CD4-positive, alpha-beta T cell treated with Interleukin-15 for 4 hours (primary cell): ENCODE measurements at places on chromosomes 7 and 10.
A peak's percentile ranks its signal among the peaks of the same experiment; 100 is the strongest.

GRCh38 chr10:61792097-61792716 is 109.3 kb upstream of the ARID5B start:
- DNase-seq, result no peak

- peak; percentile 88 for DNase-seq
Observed at GRCh38 chr7:151315038-151315655, 26.5 kb upstream of the NUB1 start.

DNA sequence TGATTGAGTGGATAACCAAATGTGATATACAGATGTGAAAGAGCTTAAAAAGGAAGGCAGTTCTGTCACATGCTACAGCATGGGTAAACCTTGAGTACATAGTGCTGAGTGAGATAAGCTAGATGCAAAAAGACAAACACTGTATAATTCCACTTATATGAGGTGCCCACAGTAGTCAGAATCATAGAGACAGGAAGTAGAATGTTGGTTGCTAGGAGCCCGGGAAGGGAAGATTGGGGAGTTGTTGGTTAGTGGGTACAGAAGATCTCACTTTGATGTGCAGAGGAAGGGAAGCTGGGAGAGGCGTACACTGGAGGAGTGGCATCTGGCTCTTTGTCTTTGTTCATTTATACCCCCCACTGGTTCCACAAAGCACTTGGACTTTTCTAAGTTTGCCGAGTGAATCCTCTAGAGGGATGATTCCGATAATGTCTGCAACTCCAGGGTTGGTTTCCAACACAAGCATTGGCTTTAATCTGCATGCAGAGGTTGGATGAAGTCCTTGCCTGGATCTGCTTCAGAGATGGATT is 39.5 kb downstream of the TSPAN14 start:
- peak; percentile 43 for DNase-seq

GRCh38 chr10:129850316-129850715 is 113.8 kb downstream of the EBF3 start:
- no peak for DNase-seq

- DNase-seq, result no peak
Observed at GRCh38 chr10:86653379-86653778, 968 bp upstream of the OPN4 start.

- peak; percentile 58 for DNase-seq
Observed at GRCh38 chr7:64951250-64951848, 39.5 kb downstream of the ZNF117 start.

DNA sequence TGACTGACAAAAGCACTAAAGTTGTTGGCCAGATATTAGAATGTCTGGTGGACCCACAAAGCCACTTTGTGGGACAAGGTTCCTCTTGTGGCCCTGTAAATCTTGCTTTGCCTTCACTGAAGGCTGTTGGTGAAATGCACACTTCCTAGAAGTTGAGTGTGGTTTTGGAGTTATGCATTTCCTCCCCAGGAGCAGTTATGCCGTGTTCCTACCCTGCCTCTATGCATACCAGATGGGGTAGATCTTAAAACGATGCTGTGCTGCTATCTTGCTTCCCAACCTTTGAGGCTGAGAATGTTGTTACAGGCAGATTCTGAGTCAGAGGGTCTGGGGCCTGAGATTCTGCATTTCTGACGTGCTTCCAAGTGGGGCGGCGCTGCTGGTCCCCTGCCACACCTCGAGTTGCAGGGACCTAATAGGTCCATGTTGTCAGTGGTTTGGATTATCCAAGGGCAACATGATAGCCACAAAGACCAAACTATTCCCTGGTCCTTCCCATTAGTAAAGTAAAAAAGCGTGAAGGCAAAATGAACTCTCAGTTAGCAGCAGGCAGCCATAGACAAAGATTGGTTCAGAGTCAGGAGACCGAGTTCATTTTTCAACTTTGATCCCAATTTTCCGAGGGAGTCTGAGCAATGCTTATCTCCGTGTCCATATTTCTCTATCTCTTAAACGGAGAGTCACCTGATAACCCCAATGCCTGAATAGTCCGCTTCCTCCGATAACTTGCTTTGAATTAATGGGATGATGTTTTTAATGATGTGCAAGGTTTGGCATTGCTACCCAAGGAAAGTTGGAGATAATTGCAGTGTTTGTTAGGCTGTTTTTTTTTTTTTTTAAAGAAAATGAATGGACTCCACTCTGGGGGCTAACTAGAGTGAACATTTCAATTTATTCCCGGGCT is 55.8 kb downstream of the CDHR3 start:
- DNase-seq, result no peak

DNA sequence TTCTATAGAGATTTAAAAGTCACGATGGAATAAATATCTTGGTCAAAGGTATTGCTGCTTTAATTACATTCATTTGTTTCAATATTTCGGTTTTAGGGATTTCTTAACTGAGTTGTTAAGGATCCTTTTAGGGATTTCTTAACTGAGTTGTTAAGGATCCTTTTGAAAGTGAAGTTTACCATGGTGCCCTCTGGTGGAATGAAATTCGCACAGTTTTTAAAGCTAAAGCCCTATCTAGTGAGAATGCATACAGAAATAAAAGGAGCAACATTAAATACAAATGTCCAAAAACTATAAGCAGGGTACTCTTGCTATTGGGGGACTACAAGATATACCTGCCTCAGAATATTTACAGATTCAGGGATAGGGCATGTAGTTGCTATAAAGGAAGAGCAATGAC is 193.7 kb downstream of the RNLS start:
- DNase-seq, result peak; percentile 62

- DNase-seq, result no peak
Observed at GRCh38 chr7:106485031-106485551, 175.9 kb downstream of the CCDC71L start.

DNA sequence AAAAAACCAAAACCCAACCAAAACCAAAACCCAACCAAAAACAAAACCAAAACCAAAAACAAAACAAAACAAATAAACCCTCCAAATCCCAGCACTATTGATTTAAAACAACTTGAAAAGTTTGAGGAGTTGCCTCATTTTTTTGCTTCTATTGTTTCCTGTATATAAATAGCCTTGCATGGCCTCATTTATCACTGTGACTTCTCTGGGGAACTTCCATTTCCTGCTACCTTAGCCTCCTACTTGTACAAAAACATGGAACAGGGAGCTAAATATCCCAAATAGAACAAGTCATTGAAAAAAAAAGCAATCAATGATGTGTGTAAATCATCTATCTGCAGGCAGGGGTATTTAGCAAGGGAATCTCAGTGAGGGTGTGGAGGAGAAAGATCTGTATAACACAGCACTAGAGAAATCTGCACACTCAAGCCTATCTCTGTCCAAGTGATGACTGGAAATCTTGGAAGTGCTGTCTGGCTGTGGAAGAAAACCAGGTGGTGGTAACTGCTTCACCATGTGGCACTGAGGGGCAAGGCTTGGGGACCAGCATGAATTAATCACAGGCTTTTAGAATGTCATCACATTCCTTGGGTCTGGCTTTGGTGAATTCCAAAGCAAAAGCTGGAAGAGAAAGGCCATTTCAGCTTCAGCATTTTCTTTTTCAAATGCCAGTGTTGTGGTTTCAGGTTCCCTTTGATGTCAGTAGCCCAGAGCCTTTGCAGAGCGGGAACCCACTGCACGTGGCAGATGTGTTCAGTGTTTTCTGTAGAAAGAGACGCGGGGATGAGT is 349.5 kb upstream of the ZNF32 start:
- no peak for DNase-seq

DNA sequence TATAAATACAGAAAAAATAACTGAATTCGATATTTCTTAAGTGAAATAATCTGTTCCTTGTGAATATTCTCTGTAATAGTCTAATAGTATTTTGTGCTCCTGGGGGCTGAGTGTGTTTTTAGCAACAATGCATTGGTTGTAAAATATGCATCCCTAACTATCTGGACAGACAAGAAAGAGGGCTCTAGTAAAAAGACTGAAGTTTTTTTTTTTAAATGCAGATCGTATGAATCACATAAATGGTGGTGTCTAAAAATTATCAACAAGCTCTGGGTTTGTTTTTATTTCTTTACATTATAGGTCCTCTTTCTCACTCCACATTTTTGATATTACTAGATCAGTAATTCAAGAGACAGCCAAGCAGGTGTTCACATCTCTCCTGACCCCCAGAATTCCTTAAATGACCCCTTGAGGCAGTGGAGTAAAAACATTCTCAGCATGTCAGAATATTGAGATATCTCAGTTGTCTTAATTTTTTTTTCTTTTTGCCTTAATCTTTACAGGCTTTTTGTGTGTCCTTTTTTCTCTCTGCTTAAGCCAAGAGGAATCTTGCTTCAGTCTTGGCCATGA is 18.2 kb downstream of the ARID5B start:
- DNase-seq, result no peak

DNA sequence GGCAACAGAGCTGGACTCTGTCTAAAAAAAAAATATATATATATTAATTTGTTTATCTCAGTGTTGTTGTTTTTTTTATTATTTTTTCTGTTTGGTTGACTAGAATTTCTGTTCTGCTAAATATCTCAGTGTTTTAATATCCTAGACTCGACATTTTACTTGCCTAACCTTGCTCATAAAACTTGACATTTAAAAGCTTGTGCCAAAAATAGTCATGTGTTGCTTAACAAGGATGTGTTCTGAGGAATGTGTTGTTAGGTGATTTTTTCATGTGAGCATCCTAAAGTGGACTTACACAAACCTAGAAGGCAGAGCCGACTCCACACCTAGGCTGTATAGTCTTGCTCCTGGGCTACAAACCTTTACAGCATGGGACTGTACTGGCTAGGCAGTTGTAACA is 23.1 kb downstream of the NRBF2 start:
- no peak for DNase-seq

DNA sequence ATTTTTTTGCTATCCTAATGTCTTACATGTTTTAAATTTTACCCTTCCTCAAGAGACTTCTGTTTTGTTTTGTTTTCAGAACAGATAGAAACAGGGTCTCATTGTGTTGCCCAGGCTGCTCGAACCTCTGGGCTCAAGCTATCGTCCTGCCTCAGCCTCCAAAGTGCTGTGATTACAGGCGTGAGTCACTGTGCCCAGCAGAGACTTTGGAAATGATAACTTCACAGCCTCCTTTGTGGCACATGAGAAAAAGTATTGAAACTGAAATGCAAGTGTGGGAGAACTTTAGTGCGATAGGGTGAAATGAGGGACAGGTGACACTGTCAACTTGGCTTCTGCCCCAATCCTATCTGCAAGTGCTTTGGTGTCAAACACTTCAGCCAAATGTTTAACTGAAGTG is 21.6 kb downstream of the IRF5 start:
- DNase-seq, result no peak

DNA sequence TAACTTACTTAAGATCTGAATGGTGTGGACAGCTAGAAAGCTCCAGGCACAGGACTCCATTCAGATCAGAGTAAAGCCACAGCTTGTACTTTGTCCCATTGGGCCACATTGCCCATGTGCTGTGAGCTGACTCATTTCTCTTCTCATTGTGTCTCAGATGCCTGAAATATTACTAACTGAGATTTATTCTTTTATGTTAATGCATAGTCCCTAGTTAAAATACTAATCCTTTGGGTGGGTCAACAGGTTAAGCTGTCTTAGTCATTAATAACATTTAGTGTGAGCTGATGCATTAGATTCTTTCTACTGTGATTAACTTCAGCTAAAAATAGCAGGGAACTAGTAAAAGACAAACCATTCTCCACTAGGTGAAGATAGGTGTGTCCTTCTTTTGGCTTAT is 104.7 kb upstream of the ARMC3 start:
- DNase-seq, result no peak

DNA sequence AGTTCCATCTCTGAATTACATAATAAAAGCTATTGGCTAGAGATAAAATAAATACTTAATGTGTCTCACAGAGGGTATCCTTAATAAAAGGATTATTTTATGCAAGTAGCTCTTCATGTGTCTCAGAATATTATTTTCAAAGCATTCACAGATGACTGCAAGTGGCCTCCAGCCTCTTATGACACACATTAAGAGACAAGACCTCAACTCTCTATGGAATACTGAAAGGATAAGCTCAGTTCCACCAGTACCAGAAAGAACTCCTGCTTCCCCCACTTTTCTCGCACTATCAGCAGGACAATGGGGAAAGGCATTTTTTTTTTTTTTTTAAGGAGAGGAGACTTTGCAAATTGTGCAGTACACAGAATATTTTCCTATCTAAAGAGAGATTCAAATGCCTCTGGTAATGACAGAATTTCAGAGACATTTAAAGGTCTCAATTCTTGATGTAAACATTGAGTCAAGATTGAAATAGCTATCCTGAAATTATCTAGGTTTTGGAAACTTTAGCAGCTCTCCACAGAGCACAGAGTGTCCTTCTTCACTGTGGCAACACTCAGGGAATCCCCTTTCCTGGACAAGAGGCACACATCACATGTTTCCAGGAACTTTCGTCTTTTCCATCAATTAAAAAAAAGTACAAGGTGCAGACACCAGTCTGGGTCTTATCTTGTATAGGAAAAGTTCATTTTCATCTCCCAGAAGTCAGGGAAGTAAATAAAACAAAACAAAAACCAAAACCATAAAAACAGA is 122.0 kb upstream of the ANK3 start:
- DNase-seq, result no peak

- no peak for DNase-seq
Observed at GRCh38 chr7:73572767-73573186, 5.6 kb downstream of the TBL2 start.

DNA sequence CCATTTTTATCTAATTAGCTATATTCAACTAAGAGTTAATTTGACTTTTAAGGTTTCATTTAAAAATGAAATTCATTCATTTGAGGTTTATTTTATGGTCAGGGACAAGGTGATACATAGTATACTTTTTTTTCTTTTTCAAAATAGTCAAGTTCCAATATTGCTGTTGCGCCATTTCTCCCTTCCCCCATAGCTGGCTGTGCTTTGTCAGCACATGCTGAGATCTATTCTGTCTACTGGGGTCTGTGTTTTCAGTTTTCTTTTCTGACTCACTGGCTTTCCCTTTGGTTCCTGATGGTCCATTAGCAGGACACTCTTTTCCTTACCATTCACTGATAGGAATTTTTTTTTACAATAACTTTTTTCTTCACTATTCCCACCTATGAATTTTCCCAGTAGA is 336.4 kb upstream of the TMEM229A start:
- DNase-seq, result no peak

DNA sequence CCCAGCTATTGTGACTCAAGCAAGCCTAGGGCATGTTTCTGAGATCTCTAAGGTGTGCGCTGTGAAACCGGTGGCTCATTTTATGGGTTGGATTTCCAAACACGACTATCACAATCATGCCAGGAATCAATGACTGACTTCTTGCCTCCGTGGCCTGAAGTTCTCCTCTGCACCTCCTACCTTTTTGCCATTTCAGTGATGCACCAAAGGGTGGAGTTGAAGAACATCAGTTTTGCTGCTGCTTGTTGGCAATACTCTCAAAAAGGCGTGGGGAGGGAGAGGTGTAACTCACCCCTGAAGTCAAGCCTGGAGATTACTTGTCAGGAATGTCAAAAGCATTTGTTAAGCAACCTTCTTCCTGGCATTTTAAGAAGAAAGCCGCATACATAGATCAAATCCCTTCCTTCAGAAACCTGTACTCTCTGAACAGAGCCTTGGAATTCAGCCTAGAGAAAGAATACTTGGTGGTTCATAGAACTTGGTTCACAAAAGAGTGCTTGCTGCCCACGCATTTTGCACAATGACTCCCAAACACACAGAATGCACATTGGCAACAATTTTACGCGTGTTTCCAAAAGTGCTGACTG is 41.0 kb downstream of the KIAA1217 start:
- no peak for DNase-seq

- DNase-seq, result peak; percentile 4
Observed at GRCh38 chr10:93813507-93814465, 56.0 kb downstream of the LGI1 start.

- no peak for DNase-seq
Observed at GRCh38 chr10:68578974-68579373, 18.8 kb downstream of the TET1 start.
